ENCODE measurements at places on chromosomes 13 and 19.

GRCh38 chr13:78638216-78638615 is 20.7 kb downstream of the OBI1 start:
- DNase-seq, result no peak

DNA sequence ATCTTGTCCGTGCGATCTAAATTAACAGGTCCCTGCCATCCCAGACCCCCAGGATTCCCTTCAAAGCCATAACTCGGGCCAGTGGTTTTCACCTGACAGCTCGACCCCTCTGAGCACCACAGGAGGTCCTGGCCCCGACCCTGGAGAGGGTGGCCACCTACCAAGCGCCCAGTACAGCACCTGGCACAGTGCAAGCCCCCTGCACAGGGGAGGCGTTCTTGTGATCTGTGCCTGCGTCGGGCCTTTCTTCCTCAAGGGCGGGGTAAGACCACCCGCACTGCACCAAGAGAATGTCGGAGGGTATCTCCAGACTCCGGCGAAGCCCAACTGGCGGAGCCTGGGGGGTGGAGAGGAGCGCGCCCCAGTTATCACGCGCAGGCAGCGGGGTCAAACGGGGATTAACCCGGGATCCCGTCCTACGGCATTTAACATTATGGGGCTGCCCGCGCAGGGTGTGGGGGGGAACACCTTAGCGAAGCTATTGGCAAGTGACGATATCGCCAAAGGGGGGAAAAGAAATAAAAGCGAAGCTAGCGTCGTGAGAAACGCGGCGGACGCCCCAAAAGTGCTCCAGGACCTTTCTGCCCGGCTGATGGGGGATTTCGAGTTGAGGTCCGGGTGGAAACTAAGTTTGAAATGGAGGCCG is 1.3 kb upstream of the HNRNPL start:
- peak; percentile 60 for DNase-seq

GRCh38 chr13:42548731-42549551 is 25.0 kb upstream of the TNFSF11 start:
- DNase-seq, result no peak

- peak; percentile 13 for DNase-seq
These were observed 2.6 kb downstream of the ISYNA1 start for GRCh38 chr19:18435178-18435841.

DNA sequence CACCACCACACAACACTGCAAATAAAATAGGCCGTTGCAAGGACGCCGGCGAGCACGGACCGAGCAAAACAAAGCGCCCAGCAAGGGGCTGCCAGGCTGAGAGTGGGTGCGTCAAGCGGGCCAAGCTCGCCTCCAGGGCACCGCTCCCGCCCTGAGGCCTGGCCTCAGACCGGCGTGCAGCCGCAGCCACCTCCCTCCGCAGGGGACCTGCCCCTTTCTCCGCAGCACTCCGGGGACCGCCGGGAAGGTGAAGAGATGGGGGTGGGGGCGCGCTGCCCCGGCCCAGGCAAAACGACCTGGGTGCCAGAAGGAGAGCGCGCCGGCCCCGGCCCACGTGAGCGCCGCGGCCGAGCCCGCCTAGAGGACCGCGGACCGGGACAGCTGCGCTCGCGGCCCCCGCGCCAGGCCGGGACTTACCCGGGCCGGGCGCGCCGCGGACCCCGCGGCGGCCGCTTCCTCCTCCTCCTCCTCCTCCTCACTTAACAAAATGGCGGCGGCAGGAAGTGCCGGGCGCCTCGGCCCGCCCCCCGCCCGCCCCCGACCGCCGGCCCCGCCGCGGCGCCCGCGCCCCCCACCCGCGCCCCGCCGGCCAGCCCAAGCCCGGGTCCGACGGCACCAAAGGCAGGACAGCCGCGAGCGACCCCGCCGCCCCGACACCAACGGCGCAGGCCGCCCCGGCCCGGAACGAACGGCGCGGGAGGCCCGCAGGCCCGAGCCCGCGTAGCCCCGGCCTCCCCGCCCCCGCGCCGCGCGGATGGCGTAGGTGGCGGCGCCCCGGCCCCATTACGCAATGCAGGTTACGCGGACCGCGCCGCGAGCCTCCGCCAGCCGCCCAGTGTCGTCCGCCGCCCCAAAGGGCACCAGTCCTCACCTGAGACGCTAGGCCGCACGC is 674 bp downstream of the BRD4 start:
- peak; percentile 76 for DNase-seq

DNA sequence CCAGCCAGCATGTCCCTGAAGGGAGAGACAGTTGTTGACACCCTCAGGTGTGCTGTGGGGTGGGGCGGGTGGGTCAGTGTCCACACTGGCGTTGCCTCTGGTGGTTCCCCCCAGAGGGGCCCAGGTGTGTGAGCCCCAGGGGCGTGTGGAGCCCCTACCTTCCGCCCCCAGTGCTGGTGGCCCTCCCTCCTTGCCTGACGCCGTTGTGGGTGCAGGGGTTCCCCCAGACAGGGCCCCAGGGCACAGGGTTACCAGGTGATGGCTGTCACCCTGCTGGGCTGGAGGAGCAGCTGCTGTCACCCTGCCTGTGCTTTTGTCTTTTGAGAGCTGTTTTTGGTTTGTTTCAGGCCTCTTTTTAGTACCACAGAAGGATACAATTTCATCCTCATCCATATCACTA is 27.2 kb downstream of the ATP4B start:
- no peak for DNase-seq

DNA sequence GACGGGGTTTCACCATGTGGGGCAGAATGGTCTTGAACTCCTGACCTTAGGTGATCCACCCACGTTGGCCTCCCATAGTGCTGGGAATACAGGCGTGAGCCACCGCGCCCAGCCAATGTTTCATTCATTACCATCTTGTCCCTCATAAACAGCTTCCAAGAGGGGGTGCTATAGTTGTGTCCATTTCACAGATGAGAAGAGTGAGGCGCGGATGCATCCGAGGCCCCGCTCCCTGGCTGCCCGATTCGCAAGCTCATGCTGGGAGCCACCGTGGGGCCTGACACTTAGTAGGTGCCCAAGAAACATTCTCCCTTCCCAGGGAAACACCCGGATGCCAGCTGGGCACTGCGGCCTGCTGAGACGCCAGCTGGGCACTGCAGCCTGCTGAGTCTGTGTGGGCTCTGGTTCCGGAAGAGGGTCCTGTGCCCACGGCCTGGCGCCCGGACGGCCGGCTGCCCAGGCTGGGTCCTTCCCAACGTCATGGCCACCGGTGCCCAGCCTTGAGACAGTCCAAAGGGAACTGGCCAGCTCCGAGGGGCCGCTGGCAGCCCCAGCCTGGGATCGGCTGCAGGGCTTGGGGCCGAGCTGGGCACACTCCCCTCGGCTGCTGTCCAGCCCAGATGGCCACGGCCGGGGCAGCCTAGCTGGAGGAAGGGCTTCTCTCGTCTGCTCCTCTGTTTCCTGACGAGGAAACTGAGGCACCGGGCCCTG is 54.7 kb downstream of the NFIC start:
- DNase-seq, result no peak

DNA sequence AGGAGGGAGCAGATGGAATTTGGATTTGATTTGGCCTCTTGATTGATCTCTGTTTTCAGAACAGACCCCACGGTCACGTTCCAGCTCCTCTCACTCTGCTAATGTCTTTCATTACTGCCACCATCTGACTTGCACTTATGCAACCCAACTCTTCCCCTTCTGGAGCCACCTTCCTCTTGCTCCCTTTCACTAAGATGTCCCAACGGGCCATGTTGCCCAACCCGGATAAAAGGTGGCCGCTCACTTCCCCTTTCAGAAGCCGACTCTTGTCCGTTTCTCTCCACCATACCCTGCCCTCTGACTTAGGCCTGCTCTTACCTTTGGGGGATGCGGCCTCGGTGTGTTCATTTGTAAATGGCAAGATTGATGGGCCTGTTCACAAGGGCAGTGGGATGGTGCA is 27.4 kb upstream of the CYP4F8 start:
- DNase-seq, result no peak

DNA sequence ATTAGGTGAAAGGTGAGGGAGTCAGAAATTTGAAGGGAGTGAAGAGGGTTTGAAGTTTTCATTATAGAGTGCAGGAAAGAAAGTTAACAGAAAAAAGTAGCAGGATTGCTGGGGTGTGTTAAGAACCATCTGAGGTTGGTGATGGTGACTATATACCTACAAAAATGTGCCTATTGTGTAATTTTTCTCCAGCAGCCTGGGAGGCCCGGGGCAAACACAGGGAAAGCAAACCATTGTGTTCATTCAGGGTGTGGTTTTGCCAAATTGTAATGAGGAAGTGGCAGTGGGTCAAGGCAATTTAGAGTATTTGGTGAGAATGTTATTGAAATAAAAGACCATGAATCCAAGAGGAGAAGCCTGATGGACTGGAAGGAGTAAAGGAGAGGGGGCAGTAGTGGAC is 8.2 kb upstream of the SUCLA2 start:
- no peak for DNase-seq

All from activated CD4-positive, alpha-beta T cell treated with anti-CD3 and anti-CD28 coated beads for 36 hours (primary cell).